ENCODE measurements at places on chromosomes 1 and 21. TPM values are rescaled to one million over a fixed set of nuclear protein-coding genes. Genes with fewer than 3 reads are reported as not detected.

TAS1R1 gene
- polyA plus RNA-seq: 0.04 TPM

TNFRSF9 gene
- 0.12 TPM for polyA plus RNA-seq

CRABP2 gene
- 1,799 TPM for polyA plus RNA-seq

CLK2 gene
- polyA plus RNA-seq: 55.3 TPM

CSF3R gene
- 1.9 TPM for polyA plus RNA-seq

MX2 gene
- 5.7 TPM for polyA plus RNA-seq

MOV10 gene
- polyA plus RNA-seq: 67.6 TPM

KPRP gene
- polyA plus RNA-seq: 23.9 TPM

CHODL gene
- polyA plus RNA-seq: 0.29 TPM

OR10Z1 gene
- polyA plus RNA-seq: not detected

PPM1J gene
- 3.5 TPM for polyA plus RNA-seq

VASH2 gene
- polyA plus RNA-seq: 0.24 TPM

DNALI1 gene
- 1.3 TPM for polyA plus RNA-seq
